Effector memory CD4-positive, alpha-beta T cell (primary cell): ENCODE measurements at places on chromosomes 4 and X.

GRCh38 chr4:181083757-181084361 is 1159.3 kb upstream of the TENM3 start:
- DNase-seq = no peak

DNA sequence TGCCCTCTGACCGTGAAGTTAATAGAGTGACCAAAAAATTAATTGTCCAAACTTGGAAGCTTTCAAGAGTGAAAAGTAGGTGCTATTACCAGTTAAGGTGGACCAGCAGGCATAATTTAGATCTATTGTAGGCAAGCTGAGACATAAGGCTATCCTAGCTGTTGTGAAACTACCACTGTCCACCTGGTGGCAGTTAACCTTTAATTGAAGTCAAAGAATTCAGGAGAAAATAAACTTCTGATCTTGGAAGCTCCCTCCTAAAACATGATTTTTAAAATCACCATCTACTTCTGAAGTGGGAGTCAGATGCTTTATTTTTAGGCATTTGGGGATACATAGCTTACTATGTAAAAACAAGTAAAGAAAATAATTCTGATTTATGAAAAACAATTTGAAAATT is 636.3 kb upstream of the HTR2C start:
- DNase-seq = no peak

GRCh38 chr4:141851246-141851891 is 215.0 kb downstream of the IL15 start:
- DNase-seq = no peak

- DNase-seq = no peak
Observed at GRCh38 chrX:794311-794710, 163.7 kb downstream of the SHOX start.

DNA sequence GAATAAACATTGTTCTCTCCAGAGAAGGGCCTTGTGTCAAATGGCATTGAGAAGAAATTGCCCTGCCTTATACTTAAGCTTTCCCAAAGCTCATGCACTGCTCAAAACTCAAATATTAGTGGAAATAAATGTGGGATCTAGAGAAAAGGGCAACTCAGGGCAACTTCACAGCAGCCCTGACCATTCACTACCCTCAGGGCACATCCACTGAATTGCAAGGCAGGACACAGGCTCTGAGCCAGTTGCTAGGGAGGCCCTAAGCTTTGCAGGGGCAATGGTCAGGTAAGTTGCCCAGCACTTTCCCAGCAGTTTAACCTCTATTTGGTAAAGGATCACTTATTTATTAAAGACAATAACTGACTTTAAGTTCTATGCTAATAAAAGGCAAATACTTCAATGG is 255.3 kb upstream of the TEX13A start:
- DNase-seq = no peak

DNA sequence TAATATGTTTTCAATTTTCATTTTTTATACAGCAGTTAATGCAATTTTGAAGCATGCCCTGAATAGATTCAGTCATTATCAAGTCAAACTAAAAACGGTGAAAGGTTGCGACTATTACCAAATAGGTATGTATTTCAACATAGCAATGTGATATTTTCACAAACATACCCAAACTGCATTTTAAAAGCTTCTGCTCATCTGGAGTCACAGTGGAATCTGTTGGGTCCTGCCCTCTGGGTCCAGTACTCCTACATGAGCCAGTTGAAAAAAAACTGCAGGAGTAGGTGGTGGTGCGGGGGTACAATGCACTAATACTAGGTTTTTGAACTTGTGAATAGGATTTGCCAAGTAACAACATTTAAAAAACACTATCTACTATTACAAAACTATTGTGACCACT is 938 bp downstream of the GPR34 start:
- no peak for DNase-seq

DNA sequence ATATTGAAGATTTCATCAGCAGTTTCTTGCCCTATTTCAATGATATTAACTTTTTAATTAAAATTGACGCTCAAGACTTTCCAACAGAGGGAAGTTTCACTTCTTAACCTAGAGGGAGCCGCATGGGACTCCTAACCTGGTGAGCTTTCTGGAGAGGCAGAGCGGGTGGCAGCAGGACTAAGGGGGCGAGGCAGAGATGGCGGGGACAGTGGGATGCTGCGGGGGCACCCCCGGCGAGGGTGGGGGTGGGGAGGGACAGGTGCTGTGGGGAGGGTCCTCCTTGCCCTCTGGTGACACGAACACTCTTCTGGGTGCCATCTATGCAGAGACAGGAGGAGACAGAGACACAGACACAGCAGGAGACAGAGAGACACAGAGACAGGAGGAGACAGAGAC is 104.4 kb downstream of the ADRA2C start:
- no peak for DNase-seq

- no peak for DNase-seq
Observed at GRCh38 chrX:119695535-119696050, 2.6 kb upstream of the SEPTIN6 start.

DNA sequence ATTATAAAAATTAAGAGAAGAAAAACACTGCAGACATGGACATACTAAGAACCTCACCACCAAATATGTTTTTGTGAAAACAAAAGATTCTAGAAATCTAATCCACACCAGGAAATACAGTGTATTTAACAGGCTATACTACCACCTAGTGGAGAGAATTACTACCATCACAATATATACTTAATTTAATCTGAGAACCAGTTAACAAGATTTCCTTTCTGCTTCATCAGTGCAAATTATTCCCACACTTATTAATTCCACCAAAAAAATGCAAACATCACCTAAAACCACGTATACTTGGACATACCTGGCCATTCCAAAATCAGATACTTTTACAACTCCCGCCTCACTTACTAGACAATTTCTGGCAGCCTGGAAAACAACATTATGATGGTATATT is 7.0 kb upstream of the TXK start:
- DNase-seq = no peak

GRCh38 chr4:12965334-12965733 is 518.8 kb downstream of the RAB28 start:
- no peak for DNase-seq

DNA sequence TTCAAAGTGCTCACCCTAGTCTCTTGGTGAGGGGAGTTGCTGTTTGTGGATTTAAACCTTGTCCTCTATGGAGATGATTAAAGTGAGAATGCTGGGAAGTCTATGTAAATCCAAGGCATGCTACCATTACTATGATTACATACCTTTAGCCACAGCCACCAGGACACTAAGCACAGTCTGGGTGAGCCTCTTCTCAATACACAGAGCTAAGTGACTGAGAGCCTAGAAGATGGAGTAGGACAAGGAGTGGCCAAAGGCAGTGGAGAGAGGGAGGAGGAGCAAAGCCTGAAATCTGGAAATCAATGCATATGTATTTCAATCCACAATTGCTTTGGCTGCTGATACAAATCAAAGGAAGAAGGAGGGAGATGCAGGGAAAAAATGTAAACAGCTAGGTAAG is 12.7 kb upstream of the TSPAN5 start:
- DNase-seq = no peak

DNA sequence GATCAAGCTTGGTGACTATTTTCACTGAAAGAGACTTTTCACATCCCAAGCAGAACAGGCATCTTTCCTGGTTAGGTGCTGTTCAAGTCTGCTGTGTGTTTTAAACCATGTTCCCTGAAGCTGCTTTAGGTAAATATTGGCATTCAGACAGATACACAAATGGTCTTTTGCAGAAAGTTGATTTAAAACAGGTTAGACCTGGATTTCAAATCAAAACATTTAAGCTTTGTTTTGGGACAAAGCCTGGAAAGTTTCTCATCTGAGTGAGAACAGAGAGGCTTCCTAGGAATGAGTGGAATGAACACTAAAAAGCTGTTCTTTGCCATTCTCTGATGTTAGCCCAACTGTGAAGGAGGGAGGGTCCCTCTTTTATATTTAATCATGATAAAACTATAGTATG is 10.1 kb downstream of the ANXA3 start:
- DNase-seq = no peak

DNA sequence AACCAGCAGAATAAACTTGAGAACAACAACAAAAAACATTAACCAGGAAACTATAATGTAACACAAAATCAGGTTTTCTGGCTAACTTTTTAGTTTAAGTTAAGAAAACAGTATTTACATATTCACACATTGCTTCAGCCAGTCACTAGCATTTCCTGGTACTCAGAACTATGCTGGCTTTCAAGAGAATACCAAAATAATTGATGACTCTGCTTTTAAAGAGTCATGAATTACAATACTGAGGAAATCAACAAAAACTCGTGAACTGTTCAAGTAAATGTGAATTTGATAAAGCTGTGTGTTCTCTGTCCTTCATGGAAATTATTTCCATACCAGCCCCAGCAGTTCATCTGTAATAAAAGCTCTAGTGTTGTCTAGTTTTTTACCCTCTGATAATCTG is 27.4 kb downstream of the PRSS12 start:
- DNase-seq = no peak
